ENCODE measurements at places on chromosomes 16 and 17. TPM values are rescaled to one million over a fixed set of nuclear protein-coding genes. Genes with fewer than 3 reads are reported as not detected.

COQ7 gene
- total RNA-seq: 8.0 TPM

ENGASE gene
- 18.6 TPM for total RNA-seq

KRTAP9-2 gene
- total RNA-seq: not detected

SLC46A1 gene
- total RNA-seq: 2.0 TPM

C16orf46 gene
- total RNA-seq: 0.90 TPM

CSF3 gene
- not detected for total RNA-seq

CTF1 gene
- 2.5 TPM for total RNA-seq

ZPBP2 gene
- total RNA-seq: not detected
